ENCODE measurements at places on chromosomes 2 and 18.
A peak's percentile ranks its signal among the peaks of the same experiment; 100 is the strongest.

DNA sequence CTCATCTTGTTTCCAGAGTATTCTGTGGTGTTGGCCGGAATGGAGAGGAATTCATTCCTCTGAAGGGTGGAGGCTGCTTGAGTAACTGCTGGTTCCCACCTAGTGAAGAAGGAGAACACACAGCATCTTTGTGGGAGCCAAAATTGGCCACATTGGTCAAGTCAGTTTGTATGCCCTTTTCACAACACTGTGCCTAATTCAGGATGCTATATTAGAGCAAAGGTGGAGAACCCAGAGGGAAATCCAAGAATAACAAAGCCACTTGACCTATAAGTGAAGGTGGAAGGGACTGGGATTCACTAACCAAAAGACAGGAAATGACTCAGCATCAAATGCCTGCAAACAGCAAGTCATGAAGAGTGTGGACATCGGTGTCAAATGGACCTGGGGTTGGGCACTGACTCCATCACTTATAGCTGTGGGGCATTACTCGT lies 27.3 kb upstream of the MLPH start:
- DNase-seq, result no peak

GRCh38 chr2:230968921-230969658 lies 26.8 kb upstream of the SPATA3 start:
- peak; percentile 42 for DNase-seq

DNA sequence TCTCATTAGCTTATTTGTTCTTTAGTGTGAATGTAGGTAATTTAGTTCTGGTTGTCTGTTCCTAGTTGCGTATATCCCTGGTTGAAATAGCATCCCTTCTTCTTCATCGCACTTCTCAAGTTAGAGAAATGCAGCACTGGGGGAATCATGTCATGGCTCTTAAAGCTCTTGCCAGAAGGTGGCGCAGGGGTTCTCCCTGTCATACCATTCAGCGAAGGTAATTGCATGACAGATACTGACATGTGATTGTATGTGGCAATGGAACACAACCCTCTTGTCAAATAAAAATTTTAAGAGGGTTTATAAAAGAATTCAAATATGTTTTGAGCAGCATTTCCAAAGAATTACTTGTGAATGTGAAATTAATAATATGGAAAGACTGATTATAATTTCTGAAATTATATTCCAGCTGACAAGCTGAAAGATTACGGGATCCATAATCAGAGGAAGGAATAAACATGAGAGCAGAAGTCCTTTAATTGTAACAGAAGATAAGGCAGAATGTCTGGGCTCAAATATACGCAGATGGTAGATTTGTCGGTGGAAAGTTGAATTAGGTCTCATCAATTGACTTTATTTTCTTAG lies 411.7 kb downstream of the DSEL start:
- DNase-seq, result peak; percentile 64

- DNase-seq, result no peak
Observed at GRCh38 chr2:197926673-197927072, 122.3 kb downstream of the PLCL1 start.

- DNase-seq, result peak; percentile 95
Observed at GRCh38 chr2:237673130-237674001, 46.0 kb downstream of the LRRFIP1 start.

- DNase-seq, result no peak
Observed at GRCh38 chr2:126990200-126990599, 91.5 kb downstream of the TEX51 start.

- DNase-seq, result no peak
Observed at GRCh38 chr18:23884681-23885375, 129.7 kb upstream of the TTC39C start.

GRCh38 chr2:159000072-159000471 lies 31.6 kb downstream of the TANC1 start:
- no peak for DNase-seq

All from activated effector memory CD4-positive, alpha-beta T cell treated with anti-CD3 and anti-CD28 coated beads, Interleukin-2, amount 50 U/mL, for 16 hours (primary cell).